H7 (cell line): ENCODE measurements at places on chromosomes 2 and 18. TPM values are rescaled to one million over a fixed set of nuclear protein-coding genes. Genes with fewer than 3 reads are reported as not detected.

FAM237A gene
- total RNA-seq, result not detected in 2 replicates

ARHGAP15 gene
- total RNA-seq, result not detected in 2 replicates

PIEZO2 gene
- 3.0 and 6.5 TPM in 2 replicates for total RNA-seq

SCN7A gene
- 0.07 TPM in 1 of 2 replicates, not detected in the other for total RNA-seq

DNA sequence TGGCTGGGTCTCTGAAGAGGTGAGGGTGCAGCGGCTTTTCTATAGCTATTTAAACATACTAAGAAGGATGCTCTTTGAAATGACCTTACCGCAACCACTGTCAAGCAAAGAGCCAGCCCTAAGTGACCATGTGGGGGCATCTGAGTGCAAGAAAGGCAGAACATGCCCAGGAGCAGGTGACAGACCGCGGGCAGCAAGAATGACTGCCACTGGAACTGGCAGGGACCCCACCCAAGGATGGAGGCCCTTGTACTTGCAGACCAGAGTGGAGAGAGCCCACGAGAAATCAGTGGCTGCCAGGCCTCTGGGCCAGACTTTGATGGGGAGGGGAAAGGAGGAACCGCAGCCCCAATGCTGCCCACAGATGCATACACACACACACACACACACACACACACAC, 33.1 kb downstream of the DNMT3A start:
- no peak for DNase-seq

GRCh38 chr18:38045845-38046244, 480.2 kb upstream of the CELF4 start:
- no peak for DNase-seq

DNA sequence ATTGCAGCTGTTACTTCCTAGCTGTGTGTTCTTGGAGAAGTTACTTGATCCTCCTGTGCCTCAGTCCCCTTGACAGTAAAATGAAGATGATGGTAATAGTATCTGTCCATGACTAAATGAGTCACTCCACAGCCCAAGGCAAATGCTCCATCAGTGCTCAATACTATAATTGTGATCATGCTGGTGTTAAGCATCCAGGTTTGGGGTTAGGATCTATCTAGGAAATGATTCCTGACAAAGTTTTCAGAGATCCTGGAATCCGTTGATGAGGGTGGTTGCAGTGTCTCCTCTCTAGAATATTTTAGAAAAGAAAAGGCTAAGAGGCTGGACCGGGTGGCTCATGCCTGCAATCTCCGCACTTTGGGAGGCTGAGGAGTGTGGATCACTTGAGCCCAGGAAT, 2.7 kb upstream of the PRELID3A start:
- peak; percentile 2 for DNase-seq

- DNase-seq, result no peak
Observed at GRCh38 chr2:112321375-112322320, 46.3 kb downstream of the ZC3H6 start.

GRCh38 chr18:12995952-12996477, 4.9 kb downstream of the CEP192 start:
- DNase-seq, result no peak
